Foreskin melanocyte (primary cell): ENCODE measurements at places on chromosomes 13 and 19.
A peak's percentile ranks its signal among the peaks of the same experiment; 100 is the strongest.

- DNase-seq, result no peak
These were observed 75.5 kb downstream of the OLFM4 start for GRCh38 chr13:53104136-53104535.

DNA sequence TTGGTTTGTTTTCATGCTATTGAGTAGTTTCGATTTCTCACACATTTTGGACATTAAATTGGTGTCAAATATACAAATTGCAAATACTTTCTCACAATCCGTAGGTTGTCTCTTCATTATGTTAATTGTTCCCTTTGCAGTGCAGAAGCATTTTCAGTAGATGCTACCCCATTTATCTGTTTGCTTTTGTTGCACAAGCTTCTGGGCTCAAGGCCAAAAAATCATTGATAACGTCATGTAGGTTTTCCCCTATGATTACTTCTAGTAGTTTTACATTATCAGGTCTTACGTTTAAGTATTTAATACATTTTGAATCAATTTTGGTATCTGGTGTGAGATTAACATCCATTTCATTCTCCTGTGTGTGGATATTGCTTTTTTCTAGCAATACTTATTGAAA lies 14.0 kb upstream of the ZNF347 start:
- no peak for DNase-seq

DNA sequence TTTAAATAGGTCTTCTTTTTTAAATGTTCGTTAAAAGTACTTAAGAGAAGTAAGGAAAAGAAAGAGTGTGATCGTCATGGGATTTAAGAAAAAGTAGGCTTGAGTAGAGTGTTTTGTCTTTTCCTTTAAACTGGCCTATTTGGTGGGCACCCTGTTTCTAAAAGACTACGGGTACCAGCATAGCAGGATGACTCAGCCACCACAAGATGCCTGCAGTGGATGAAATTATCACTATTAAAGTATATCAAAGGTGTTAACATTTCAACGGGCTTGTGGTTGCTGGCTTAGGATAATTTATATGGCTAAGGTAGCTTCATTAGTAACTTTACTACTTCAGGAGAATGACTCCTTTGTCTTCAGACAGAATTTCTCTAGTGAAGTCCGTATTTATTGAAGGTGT lies 112.6 kb downstream of the STARD13 start:
- no peak for DNase-seq

DNA sequence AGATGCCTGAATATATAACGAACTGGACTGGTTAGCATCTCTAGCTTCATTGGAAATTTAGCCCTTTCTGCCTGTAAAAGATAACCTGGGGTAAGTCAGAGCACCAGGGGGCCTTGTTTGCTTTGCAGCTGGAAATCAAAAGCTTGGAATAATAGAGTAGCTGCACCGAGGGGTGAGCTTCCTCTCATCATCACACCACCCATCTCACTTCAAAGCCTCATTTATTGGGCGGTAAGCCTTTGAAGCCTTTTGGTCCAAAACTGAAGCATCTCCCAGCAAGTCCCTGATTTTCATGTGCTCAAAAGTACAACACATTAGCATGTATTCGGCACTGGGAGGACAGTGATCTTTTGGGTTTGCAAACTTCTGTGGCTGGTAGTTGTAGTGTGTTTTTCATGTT lies 405.1 kb downstream of the FOXO1 start:
- DNase-seq, result no peak

GRCh38 chr19:16619457-16619856 lies 8.5 kb downstream of the MED26 start:
- no peak for DNase-seq

GRCh38 chr13:108787700-108788414 lies 158.4 kb downstream of the MYO16 start:
- DNase-seq, result no peak

DNA sequence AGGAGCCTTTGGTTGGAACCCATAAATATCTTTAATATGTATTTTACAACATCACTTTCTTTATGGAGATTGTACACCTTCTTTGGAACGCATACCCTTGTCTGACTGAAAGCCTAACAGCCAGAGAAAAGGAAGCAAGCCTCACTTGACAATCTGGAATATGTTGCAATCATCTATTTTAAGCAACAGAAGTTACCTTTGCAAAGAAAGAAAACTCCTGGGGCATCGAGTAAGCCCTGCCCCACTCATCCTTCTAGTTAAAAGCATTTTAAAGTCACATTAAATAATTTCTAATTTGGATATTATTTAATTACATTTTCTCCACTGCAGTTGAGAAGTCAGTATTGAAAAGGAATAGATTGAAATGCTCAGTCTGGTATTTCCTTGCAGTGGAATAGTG lies 542.7 kb downstream of the MYO16 start:
- no peak for DNase-seq

DNA sequence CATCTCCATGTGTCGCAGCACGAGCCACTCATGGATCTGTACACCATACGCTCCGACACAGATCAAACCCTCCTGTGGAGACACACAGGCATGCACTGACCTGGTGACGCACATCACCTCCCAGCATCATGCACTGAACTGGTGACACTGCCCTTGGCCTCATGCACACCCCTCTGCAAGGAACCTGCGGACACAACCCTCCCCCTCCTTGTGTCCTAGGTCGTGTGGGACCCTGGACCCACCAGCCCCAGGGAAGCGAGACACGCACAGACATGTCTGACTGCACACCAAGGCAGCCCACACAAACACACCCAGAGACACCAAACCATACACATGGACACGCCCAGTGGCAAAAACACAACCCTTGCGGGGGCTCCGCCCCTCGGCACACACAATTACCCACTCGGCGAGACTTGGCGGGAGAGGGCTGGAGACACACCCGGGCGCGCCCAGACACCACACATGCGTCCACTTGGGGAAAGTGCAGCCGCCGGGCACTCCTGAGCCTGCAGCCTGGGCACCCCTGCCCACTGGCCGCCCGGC lies 2.0 kb upstream of the KCNN4 start:
- DNase-seq, result no peak

DNA sequence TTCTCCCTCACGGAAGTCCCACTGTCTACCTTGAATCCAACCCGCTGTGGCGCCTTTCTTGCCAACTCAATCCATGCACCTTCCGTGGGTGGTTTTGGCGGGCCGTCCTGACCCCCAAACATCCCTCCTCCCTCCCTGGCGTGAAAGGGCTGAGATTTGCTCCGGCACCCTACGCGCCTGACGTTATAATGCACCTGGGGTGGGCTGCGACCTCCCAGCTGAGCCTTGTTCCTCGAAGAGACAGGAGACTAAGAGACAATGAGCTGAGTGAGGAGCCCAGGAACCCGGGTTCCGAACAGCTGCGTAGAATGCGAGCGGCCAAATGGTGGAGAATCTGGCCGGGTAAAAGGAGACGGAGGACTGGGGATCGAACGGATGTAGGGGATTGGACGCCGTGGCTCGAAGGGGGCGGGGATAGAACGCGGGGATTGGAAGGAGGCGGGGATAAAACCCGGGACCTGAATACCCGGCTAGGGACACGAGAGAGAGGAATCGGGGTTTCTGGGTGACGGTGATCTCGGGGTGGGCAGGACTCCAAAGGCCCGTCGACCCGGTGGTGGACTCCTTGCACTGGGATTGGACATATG lies at the start of gene CPT1C:
CPT1C (plus strand) TSS at position 461 of the 587 bp plus-strand sequence. CDS start 1,137 bp downstream, outside the sequence.
- peak; percentile 52 for DNase-seq

DNA sequence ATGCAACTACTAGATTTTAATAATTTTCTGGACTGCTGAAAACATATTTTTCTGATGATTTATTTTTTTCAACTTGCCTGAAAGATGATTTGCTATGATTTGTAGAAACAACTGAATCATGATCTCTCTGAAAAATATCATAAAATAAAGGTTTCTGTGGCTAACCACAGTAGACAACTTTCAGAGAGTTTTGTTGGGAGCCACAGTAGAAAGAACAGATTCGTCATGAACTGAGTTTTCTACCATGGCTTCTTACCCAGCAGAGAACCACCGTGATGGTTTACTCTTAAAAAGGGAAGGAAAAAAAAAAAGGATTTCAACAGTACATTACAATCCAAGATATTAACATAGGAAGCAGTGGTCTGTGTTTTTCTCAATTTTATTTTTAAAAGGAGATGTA lies 18.0 kb downstream of the ZAR1L start:
- no peak for DNase-seq

- DNase-seq, result no peak
These were observed 167.2 kb downstream of the FGF14 start for GRCh38 chr13:102234618-102235017.

- no peak for DNase-seq
These were observed 117.4 kb upstream of the ZNF536 start for GRCh38 chr19:30254789-30255188.

GRCh38 chr13:65633806-65634205 lies 1596.3 kb downstream of the PCDH9 start:
- no peak for DNase-seq

GRCh38 chr13:102386461-102386860 lies 15.4 kb downstream of the FGF14 start:
- DNase-seq, result no peak

DNA sequence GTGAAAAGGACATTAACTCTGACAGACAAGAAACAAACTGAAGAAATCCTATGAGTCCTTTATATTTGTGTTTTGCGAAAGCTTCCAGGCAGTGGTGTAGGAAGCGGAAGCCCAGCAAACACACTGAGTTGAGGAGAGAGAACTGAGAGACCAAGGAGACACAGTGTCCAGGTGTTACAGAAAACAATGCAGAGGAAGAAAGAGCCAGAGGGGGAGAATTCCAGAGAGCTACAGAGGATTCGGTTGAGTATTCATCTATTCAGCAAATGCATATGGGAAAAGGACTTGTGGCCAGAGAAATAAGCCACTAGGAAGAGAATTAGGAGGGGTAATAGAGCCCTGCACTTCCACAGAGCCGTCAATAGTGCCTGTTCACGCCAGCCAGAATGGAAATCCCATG lies 183.5 kb downstream of the LIG4 start:
- no peak for DNase-seq

DNA sequence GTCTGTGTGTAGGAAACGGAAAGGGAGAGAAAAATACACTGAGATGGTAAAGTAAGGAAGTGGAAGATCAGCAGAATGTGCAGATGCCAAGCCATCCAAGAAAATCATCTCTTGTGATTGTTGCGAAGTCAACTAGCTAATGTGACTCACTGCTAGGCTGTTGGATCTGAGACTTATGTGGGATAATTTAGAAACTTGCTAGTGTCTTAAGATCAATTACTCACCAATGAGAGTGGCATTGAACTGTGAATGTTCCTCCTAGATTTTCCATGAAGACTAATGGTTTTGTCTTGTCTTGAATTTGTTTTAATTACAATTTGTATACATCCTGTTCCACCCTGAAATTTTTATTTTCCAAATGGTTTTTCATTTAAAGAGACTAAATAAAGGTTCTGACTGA lies 771.6 kb downstream of the EFNB2 start:
- no peak for DNase-seq

GRCh38 chr19:2332341-2333026 lies 4.0 kb downstream of the SPPL2B start:
- DNase-seq, result no peak

DNA sequence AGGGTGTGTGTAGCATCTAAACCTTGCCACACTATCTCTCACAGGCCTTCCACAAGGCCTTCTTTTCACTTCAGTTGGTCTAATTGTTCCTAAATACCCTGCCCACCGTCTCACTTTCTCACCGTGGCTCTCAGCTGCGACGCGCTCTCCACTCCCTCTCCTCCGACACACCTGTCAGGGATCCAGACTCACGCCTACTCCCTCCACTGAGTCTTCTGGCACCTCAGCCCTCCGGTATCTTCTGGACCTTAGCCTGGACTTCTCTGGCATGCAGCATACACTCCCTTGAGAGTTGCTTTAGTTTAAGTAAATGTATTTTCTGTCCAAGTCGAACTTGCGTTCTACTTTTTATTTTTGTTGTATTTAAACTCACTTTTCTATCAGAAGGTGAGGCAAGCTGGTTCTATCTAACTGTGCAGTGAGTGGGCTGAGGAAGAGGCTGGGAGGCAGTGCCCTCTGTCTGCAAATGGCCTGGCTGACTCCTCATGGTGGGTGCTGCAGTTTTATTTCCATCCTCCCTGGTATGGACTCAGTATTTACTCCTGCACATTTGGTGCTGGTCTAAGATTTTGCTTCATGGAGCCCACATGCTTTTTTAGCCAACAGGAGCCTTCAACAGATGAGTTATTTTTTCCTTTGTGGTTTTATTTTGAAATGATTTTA lies 28.5 kb upstream of the ARGLU1 start:
- no peak for DNase-seq

DNA sequence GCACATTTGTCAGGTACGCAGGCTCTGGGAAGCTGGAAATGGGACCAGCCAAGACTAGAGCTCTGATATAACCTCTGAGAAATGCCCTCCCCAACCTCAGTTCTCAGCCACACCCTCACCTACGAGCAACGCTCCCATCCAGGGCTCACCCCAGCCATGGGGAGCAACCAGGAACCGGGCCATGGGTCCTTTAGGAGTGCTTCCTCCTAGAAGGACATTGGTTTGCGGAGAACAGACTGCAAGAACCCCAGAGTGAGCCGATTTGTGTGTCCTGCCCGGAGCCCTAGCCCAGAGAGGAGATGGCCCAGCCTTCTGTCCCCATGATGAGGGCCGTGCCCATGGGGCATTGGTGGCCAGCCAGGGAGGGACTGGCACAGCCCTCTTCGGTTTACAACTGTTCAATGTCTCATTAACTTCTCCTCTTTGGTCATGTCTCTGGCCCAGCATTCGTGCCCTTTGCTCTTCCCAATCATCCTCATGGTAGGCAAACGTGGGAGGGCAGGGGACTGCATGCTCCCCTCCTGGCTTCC lies 32.9 kb upstream of the IGSF23 start:
- DNase-seq, result no peak

- no peak for DNase-seq
These were observed 13.8 kb downstream of the TJP3 start for GRCh38 chr19:3721887-3722442.

- no peak for DNase-seq
These were observed 2.7 kb downstream of the COL5A3 start for GRCh38 chr19:10007371-10008183.

DNA sequence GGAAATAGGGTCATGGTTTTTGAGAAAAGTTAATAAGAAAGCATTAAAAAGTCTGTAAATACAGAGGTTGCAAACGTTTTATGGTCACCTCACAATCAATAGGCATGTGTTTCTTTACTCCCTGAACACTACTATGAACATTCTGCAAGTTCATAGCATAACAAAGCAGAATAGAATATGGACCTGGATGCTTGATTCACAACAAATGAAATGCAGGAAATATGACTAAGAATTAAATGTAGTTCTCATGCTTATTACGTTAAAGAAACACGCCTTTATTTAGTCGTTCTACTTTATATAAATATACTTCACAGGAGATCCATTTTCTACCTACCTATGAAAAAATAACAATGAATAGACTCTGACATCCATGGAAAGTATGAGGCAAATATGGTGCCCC lies 344.0 kb downstream of the KCTD12 start:
- no peak for DNase-seq

GRCh38 chr13:98295371-98295770 lies 118.3 kb upstream of the RNF113B start:
- DNase-seq, result peak; percentile 42
